Skeletal muscle tissue (tissue), 5 donors: ENCODE measurements at places on chromosomes 13 and 19. TPM values are rescaled to one million over a fixed set of nuclear protein-coding genes. Genes with fewer than 3 reads are reported as not detected.

The TMEM91 gene
- 2.1 TPM for total RNA-seq

The ZNF823 gene
- total RNA-seq = 19.8 TPM

The ZNF471 gene
- total RNA-seq = 2.6 TPM

The NFIX gene
- total RNA-seq = 49.1 TPM

The ZNF66 gene
- total RNA-seq = 13.6 TPM

The RPL18A gene
- 1,370 TPM for total RNA-seq

The THSD1 gene
- 26.6 TPM for total RNA-seq

The BSPH1 gene
- not detected for total RNA-seq

The POU2F2 gene
- 0.52 TPM for total RNA-seq

The JAK3 gene
- 2.1 TPM for total RNA-seq
